Right ventricle myocardium inferior (tissue), 1 donor: ENCODE measurements at places on chromosomes 7 and 10. TPM values are rescaled to one million over a fixed set of nuclear protein-coding genes. Genes with fewer than 3 reads are reported as not detected.
A peak's percentile ranks its signal among the peaks of the same experiment; 100 is the strongest.

GRCh38 chr7:66517212-66517909 lies 111.3 kb upstream of the KCTD7 start:
- peak; percentile 22 for DNase-seq

DNA sequence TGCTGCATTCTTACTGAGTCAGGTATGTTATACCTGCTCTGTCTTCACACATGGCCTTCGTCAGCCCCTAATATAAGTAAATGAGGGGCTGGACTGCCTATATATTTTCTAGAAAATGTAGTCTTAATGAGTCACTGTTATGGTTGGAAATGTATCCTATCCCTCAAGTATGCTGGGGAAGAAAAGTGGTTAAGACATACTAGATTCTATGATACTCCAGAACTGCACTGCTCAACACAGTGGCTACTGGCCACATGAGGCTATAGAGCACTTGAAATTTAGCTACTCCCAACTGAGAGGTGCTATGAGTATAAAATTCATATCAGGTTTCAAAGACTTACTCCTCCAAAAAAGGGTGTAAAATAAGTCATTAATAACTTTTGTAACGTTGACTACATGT lies 104.3 kb upstream of the STEAP1B start:
- no peak for DNase-seq

DNA sequence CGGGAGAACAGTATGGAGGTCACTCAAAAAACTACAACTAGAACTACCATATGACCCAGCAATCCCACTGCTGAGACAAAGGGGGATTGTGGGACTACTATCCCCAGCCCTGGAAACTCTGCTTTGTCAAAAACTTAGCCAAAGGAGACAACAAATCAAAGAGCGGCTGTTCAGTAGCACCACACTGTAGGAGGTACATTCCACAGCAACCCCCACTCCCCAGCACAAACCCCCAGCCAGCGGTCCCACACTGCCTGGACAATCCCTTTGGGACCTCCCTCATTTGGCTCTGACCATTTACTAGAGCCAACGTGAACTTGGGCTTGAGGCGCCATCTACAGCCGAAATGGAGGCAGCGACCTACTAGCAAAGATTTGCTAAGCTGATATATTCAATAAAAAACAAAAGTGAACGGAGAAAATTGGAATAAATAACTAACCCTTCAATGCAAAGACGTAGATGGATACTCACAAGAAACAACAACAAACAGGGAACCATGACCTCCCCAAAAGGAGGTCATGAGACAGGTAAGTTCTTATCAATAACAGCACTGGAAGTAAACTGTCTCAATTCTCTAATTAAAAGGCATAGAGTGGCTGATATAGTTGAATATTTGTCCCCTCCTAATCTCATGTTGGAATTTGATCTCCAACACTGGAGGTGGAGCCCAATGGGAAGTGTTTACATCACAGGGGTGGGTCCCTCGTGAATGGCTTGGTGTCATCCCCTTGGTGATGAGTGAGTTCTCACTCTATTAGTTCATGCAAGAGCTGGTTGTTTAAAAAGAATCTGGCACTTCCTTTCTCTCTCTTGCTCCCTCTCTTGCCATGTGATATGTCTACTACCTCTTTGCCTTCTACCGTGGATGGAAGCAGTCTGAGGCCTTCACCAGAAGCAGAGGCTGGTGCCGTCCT lies 119.0 kb upstream of the KCNMA1 start:
- no peak for DNase-seq

- no peak for DNase-seq
Measured at GRCh38 chr7:81120803-81121202, 202.0 kb upstream of the SEMA3C start.

DNA sequence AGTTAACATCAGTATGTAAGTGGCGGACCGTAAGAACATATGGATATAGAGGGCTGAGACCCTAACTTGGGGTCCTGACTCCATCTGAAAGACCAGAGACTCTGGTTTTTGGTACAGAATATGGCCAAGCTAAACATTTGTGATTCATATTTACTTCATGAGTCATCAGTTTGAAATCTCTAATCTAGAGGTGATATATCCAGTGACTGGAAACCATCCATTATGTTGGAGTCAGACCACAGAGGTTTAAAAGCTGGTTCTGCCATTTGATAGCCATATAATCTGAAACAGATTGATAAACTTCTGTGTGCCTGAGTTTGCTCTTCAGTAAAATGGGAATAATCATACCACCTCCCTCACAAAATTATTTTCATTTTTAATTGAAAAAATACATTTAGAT lies 505.3 kb downstream of the SORCS3 start:
- DNase-seq: no peak

GRCh38 chr10:4981722-4982471 lies 18.7 kb downstream of the AKR1C1 start:
- DNase-seq: peak; percentile 62

GRCh38 chr10:70115948-70116682 lies 16.5 kb downstream of the AIFM2 start:
- DNase-seq: no peak

- DNase-seq: no peak
Measured at GRCh38 chr10:4334871-4335270, 491.1 kb upstream of the AKR1E2 start.

ZNF485 gene
- total RNA-seq: 1.8 TPM

MYL10 gene
- total RNA-seq: not detected

CC2D2B gene
- total RNA-seq: 0.22 TPM

CAMK2B gene
- 95.4 TPM for total RNA-seq
